ENCODE measurements at places on chromosomes 7 and 10.

- DNase-seq, result no peak
These were observed 56.5 kb downstream of the KIAA1549 start for GRCh38 chr7:138924501-138925225.

GRCh38 chr10:31745612-31746376 lies 182.8 kb downstream of the ARHGAP12 start:
- no peak for DNase-seq

DNA sequence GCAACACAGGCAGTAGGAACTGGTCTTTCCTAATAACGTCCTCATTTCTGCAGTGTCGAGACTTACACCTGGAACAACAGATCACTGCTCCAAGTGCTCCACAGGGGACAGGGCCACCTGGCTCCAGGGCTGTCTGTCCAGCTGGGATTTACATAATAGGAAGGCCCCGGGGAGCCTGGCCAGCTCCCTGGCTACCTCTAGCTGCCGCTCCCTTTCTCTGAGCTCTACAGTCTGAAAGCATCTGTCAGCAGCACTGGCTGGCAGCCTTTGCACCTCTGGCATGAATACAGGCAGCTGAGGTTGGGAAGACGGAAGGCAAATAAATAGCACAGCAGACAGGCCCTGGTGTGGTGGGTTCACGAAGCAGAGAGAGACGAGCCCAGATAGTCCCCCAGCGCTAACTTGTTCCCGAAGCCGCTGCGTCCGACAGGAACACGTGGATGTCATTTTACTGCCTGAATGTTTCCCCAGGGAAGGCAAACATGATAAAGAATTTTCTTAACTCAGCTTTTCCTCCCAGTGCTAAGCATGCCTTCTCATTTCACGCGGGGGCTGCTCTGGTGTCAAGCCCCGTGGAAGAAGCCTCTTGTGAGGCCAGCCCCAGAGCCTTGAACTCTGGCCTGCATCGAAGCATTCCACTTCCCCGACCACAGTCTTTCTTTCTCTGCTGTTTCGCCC lies 105.4 kb downstream of the ITIH5 start:
- DNase-seq, result no peak

DNA sequence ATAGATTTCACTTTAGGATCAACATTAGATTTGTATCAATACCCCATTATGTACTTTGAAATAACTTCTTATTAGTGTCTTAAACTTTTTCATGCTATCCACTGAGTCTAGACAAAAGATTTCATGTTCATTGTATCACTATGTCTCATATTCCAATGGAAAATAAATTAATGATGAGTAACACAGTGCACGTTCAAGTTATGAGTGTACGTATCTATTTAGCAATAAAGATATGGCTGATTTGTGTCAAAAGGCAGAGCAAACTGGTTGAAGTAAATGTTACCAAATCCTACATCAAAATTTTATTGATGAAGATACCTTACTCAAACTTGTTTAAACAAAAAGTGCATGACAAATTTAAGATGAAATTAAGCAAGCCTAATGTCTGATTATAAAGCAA lies 102.4 kb downstream of the SEMA3E start:
- DNase-seq, result no peak

- no peak for DNase-seq
These were observed 21.6 kb downstream of the LIPJ start for GRCh38 chr10:88608052-88608732.

DNA sequence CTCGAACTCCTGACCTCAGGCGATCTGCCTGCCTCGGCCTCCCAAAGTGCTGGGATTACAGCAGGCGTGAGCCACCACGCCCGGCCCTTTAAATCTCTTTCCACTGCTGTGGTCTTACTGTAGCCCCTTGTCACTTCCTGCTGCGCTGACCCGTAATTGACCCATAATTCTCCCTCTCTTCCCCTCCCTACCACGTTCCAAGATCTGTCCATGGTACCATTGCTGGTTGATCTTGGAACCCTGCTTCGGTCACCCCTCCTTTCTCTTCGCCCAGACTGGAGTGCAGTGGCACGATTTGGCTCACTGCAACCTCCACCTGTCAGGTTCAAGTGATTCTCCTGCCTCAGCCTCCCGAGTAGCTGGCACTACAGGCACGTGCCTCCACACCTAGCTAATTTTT lies 6.5 kb downstream of the POR start:
- no peak for DNase-seq

DNA sequence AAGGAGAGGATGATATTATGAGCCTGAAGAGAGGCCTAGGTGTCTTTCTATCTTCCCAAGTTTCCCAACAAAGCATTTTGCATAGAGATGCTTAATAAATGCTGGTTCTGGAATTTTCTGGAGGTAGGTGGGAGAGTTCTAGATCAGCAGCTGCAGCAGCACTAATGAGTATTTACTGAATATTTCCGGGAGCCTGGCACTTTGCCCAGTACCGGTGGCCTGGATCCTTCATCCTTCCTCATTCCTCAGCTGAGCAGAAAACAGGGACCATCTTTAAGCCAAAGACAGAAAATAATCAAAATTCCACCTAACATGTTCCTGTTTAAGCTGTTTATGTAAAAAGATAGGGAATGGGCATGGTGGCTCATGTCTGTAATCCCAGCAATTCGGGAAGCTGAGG lies 813.2 kb upstream of the AUTS2 start:
- DNase-seq, result no peak

DNA sequence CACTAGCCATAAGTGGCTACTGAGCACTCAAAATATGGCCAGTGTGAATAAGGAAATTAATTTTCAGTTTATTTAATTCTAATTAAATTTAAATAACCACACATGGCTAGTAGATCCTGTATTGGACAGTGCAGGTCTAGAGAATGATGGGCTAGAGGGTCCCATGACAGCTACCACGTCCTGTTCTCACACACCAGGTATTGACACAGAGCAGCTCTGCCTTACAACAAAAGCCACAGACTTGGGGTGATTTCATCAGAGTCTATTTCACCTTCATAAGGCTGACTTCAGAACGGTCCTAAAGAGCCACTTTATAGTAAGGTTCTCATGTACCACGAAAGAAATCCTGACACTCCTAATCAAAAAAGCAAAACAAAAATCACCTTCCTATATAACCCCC lies 111.3 kb downstream of the UBE2H start:
- no peak for DNase-seq

- DNase-seq, result no peak
These were observed 38.0 kb upstream of the SPOCK2 start for GRCh38 chr10:72126184-72126871.

All from activated B cell treated with CpG ODN at 0.5 μM for 24 hours (primary cell).